ENCODE measurements at places on chromosomes 16 and 17.

DNA sequence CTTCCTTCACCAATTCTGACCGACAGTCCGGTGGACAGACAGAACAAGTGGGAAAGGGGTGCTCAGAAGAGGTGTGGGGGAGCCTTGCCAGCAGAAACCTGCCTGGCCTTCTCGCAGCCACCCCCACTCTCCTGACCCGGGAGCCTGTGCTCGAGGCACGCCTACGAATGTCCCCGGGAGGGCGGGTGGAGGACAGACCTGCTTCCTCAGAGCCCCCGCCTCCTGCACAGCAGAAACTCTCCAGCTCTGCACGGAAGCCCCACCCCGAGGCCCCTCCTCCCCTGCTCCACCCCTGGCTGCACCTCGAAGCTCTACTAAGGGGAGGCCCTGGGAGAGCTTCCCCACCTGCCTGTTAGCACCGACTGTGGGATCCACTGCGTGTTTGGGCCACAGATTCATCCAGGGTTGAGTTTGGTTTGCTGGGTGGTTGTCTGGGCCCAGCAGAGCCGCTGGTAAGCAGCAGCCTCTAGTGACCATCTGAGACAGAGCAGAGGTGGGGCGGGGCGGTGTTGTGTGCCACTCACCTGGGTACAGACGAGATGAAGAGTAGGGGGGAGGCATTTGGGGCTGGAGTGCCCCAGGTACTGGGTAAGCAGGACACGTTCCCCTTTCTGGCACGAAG is 6.2 kb downstream of the TAF1C start:
- no peak for DNase-seq

GRCh38 chr17:71527311-71527710 is 593.5 kb upstream of the SOX9 start:
- DNase-seq = no peak

DNA sequence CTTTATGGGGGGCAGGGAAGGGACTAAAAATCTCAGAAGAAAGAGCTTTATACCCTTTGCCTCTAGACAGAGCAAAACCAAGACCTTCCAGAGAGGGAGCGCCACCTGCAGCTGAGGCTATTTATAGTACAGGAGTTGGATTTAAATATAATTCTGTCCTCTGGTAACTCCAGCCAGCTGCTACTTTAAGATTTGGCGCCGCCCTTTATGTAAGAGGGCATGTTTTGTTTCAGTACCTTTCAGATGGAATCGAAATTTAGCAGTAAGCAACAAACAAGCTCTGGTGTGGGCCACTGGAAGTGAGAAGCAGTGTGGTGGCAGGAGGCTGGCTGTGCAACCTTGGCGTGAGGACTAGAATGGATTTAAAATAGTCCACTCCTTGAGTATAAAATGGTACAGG is 5.2 kb upstream of the GUCY2D start:
- DNase-seq = no peak

DNA sequence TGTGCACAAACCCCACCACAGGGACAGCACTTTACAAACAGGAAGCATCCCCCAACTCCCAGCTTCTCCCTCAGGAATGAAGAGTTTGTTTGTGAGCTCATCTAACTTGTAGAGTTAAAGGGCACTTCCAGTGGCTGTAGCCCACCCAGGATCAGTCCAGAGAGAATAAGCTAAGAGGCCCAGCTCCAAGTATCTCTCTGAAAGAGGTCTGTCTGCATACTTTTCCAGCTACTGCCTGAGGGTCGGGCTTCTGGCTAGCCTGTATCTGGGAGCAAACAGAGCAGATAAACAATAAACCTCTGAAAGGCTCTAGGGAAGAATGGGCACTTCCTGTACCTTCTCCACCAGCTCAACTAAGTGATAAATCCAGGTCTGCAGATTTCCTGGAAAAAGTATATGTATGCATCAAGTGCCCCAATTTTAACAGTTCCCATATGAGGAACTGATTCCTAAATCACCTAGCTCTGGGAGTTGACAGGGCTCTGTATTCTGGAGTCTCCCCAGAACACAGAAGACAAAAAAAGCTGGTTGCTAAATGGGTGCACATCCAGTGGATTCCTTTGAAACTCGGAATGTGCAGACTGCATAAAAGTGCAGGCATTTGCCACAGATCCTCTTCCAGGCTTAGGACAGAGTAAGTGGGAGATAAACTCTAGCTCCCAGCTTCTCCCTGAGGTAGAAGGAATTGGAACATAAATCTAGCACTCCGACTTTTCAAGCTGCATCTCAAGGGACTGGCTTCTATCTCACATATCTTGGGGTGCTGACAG is 37.1 kb upstream of the MYLK3 start:
- no peak for DNase-seq

DNA sequence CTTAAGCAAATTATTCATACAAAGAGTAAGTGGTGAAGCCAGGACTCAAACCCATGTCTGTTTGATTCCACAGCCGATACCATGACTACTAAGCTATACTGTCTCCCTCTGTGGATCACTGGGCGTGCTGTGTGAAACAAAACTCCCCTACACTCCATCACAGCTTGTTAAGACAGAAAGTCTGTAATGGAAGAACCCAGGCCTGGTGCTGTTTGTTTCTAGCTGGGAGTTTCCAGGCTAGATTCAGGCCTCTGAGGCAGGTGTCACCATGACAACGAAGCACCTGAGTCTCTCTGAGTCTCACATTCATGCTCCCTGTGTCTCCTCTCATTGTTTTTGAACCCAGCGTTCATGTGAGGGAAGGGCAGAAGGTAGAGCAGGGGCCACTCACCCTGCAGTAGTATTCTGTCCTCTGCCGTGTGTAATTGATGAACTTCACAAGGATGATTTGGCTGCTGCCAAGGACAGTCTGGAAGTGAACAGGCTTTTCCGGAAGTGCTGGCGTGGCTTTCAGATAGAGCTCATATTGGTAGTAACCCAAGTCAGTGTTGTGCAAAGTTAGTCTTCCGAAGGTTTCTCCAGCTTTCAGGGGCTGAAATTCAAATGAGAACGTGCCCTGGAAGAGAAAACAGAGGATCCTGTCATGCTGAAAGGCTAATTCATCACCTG is 8.6 kb upstream of the VAC14 start:
- no peak for DNase-seq

GRCh38 chr17:37844158-37844976 is 79.8 kb upstream of the TBC1D3K start:
- DNase-seq = no peak

GRCh38 chr16:19919142-19919541 is 34.5 kb upstream of the GPRC5B start:
- no peak for DNase-seq

GRCh38 chr17:39663340-39663687 is 1.8 kb upstream of the TCAP start:
- DNase-seq = no peak

GRCh38 chr17:75342996-75343395 is 53.8 kb upstream of the SLC25A19 start:
- DNase-seq = no peak

DNA sequence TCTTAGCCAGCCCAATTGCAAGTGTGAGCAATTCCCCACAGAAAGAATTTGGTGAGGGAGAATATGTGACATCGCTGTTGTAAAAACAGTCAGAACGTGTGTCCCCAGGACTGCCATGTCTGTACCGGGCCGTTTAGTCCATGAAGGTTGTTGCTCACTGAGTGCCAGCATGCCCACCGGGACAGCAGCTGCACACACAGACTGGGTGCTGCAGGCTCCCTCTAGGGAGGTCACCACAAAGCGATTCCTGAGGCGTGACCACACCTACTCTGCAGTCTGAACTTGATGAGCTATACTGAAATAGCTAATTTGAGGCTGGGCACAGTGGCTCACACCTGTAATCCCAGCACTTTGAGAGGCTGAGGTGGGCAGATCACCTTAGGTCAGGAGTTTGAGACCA is 44.1 kb upstream of the ADORA2B start:
- no peak for DNase-seq

DNA sequence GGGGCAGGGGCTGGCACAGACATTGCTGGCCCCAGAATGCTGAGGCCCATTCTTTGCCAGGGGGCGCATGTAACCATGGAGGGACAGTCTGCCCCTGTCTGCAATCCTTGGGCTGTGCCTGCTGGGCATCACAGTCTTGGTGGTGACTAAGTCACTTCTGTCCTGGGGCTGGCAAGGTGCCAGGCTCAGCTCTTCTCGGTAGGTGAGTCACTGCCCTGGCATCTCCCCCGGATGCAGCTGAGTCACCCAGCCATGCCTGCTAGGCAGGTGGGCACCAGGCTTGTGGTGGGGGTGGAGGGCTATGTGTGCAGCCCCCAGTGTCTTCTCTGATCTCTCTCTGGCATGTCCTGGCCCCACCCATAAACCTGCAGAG is 5.6 kb downstream of the RARA start:
- DNase-seq = peak; percentile 82

DNA sequence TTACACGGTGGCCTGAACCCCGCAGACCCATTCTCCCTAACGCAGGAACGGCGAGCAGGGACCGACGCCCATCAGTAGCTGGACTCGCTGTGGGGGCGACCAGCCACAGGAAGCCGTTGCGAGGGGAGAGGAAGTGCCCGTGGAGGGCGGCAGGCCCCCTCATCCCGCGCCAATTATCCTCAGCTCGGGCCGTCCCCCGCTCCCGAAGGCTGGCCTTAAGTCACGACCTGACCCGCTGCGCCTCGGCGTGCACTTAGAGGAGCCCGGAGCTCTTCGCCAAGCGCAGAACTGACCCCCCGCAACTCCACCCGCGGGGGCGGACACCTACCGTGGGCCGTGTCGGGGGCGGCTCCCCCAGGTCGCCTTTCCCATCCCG is 401 bp downstream of the ARL16 start:
- no peak for DNase-seq

GRCh38 chr17:40122136-40122998 is 596 bp downstream of the MSL1 start:
- DNase-seq = no peak

DNA sequence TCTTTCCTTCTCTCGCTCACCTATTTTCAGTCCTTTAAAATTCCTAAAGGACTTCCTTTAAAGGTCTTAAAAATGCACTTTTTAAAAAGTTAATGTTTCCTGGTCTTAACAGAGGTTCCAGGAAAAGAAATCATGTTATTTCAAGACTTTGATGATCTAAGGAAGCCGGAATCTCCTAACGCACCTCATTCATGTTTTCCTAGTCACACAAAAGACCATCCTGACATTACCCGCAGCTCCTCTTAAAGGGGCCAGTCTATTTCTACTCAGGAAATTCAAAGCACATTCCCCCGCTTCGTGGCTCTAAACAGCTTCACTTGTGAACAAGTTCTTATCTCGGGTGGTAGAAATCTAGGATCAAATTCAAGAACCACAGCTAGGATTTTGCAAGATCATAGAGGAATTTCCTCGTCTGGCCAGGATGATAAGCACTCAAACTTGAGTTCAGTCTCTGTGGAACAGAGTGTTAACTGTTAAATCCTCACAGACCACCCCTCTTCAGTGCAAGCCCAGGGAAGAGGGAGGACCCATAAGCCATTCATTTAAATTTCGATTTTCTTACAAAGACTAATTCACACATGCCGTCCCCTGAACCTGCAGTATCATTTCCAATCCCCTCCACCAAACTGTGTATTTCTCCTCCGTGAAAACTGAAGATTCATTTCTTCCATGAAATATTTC is 137.1 kb upstream of the AXIN2 start:
- DNase-seq = no peak

DNA sequence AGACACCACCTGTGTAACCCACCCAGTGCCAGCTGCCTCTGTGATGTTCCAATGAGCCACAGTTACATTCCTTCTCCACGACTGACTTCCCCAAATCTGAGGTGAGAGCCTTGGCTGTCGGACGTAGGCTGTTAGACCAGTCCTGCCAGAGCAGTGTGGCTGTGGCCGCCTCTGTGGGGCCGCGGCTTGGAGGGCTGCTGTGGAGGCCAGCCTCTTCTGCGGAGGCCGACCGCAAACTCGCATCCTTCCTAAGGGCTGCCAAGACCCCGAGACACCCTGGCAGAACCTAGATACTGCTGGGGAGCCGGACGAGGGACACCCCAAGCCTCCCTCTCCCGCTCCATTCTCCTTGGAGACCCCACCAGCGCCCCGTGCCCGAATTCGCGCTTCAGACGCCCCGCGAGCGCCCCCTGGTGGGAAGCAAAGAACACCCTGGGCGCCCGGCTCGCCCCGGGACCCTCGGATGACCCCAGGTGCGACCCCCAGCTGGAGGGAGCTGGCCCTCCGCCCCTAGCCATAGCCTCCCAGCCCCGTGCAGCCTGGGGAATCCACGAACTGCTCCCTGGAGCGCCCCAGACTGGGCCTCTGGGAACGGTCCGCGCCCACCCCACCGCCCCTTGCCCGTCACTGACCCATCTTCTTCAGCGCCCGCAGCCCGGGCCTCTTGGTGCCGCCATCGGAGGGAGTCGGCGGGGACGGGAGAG is 547 bp downstream of the PLCD3 start:
- no peak for DNase-seq

- DNase-seq = no peak
Observed at GRCh38 chr16:58462997-58463941, 36.7 kb upstream of the NDRG4 start.

DNA sequence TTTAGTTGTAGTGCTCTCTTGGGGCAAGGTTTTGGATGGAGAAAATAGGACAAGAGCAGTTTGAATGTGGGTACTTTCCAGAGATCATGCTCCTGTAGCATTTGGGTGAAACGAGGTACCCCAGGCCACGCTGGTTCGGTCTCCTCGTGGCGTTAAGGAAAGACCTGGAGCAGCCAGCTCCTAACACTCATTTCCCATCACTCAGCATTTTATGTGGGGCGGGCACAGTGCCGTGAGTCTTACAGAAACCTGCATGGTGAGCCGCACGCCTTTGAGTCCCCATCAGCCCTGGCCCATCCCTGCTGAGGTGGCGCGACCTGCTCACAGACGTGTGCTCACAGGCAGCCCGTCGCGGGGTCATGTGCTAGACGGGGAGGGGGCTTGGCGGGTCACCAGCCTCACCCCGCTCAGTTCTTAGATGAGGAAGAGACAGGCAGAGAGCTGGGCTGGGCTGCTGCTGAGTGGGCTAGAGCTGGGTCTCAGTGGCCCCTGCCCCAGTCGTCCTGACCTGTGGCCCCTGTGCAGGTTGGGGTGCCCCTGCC is 37.3 kb downstream of the TBCD start:
- no peak for DNase-seq

DNA sequence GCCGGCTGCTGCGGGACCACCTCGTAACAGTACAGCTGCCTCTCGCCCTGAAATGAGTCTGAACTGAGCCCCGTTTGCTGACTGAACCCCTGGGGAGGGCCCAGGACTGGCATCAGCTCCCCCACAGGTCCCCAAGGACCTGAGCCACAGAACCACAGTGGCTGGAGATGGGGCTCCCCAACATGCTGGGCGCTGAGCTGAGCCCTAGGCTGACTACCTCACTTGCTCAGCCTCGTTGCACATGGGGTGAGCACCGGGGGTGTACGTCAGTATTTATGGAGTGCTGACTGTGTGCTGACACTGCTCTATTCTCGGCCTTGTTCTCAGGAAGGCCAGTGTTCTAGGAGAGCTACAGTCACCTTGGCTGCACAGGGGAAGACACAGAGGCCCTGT is 6.6 kb upstream of the VASN start:
- no peak for DNase-seq

DNA sequence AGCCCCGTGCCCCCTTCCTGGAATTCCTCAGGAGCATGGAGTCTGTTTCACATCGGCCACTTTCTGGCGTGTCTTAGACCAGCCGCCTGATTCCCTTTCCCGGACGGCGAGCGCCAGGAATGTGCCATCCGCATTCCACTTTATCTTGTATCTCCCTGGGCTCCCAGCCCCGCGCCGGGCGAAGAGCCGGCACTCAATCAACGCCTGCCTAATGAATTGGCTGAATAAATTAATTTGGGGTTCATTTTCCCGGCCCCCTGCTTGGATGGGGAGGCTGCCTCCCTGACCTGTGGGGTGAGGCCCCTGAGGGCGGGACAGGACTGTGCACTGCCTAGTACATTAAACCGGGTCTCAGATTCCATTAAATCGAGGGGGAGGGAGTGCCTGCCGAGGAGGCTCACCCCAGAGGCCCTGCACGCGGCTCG is 282.3 kb upstream of the TNRC6C start:
- DNase-seq = no peak

- no peak for DNase-seq
Observed at GRCh38 chr16:68310437-68310773, 341 bp downstream of the SLC7A6OS start.

All from stimulated activated CD8-positive, alpha-beta memory T cell treated with anti-CD3 and anti-CD28 coated beads, Interleukin-7, amount 100 ng/mL, for 1 hour (primary cell).